Activated CD8-positive, alpha-beta memory T cell treated with anti-CD3 and anti-CD28 coated beads for 1 hour (primary cell): ENCODE measurements at places on chromosomes 5 and 9.

DNA sequence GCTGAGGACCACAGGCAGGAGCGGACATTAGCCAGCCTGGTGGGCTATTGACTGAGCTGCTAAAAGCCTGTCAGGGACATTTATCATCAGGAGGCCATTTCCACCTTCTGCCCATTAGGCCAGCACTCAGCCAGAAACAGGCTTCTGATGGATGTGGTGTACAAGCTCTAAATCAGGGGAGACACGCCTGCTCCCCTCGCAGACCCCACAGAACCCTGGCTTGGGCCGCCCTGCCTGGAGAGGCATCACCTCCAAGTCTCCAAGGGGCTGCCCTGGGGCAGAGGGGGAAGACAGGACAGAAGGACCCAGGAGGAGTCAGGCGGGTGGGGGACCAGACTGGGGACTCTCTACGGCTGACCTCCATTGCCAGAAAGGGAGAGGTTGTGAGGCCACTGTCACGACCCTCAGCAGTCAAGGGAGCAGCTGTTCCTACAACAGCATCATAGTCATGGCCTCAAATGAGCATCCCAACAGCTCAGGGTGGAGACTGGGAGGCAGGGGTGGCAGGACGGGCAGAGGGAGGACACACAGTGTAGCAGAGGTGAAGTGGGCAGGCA, 24.0 kb upstream of the TRIM14 start:
- DNase-seq: no peak

DNA sequence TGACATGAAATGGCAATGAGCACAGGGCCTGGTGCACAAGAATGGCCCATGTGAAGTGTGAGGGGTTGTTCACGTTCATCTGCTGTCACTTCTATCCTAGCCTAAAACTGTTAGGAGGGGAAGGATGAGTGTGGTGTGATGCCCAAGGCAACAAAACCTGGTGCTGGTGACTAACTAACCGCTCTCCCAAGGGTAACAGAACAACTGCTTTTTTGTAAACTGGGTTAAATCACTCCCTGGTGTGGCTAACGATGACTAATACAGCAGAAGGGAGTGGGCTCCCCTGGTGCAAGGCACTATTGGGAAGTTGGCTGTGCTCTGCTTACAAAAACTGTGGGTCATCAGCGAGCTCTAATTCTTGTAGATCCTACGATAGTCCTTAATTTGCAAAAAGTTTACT, 103.2 kb upstream of the VCAN start:
- no peak for DNase-seq

GRCh38 chr9:71073494-71073893, 47.9 kb downstream of the TRPM3 start:
- DNase-seq: no peak

- no peak for DNase-seq
Measured at GRCh38 chr9:70091572-70091971, 47.9 kb downstream of the MAMDC2 start.

- no peak for DNase-seq
Measured at GRCh38 chr9:131709771-131710431, 30.0 kb downstream of the RAPGEF1 start.
